ENCODE measurements at places on chromosomes 4 and X.

- DNase-seq, result no peak
Measured at GRCh38 chr4:147651563-147651962, 32.4 kb downstream of the PRMT9 start.

DNA sequence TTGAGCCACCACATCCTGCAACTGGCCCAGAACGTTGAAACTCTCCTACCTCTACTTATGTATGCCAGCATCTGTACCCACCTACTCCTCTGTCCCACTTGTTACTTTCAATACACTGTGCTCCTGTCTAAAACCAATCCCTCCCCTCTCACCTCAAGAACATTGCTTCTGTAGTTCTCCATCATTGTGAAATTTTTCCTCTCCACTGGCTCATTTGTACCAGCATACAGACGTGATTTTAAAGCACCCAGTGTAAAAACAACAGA lies 25.5 kb upstream of the USO1 start:
- no peak for DNase-seq

DNA sequence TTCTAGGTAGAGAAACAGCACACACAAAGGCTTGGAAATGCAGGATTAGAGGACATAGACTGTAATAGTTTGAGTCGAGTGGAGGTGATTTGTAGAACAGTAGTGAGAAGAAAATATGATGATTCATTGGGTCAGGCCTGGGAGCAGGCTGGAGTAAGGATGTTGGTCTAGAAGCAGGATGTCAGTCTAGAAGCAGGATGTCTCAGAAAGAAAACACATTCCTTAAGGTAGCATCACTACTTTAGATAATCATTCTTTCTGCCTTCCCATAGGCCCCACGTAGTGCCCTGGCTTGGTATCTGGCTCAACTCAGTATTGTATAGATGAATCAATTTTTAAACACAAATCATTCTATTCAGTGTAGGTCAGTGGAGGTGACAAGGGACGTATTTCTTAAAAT lies 11.2 kb upstream of the DACH2 start:
- DNase-seq, result no peak

DNA sequence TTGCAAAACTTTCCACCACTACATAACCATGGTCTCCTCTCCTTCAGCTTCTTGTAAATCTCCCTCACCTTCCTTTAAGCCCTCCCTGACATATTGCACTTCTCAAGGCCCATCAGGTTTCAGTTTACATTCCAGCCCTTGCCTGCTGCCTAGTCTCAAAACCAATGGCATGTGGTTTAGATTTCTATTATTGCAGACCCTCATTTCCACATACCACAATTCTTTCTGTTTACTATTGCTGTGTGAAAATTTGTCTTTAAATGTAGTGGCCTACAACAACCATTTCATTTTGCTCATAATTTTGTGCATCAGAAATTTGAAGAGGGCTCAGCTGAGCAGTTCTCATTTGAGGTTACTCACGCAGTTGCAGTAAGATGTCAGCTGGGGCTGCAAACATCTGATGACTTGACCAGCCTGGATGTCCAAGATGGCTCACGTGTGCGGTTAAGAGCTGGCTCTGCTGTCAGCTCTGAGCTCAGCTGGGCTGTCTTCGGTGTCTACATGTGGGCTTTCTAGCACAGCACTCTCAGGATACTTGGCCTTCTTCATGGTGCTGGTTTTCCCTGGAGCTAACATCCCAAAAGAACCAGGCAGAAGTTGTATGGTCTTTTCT lies 29.9 kb upstream of the SOD3 start:
- DNase-seq, result no peak
